ENCODE measurements at places on chromosomes 13 and 19.

- peak; percentile 79 for DNase-seq
Measured at GRCh38 chr13:109152311-109152820, 523.0 kb downstream of the MYO16 start.

DNA sequence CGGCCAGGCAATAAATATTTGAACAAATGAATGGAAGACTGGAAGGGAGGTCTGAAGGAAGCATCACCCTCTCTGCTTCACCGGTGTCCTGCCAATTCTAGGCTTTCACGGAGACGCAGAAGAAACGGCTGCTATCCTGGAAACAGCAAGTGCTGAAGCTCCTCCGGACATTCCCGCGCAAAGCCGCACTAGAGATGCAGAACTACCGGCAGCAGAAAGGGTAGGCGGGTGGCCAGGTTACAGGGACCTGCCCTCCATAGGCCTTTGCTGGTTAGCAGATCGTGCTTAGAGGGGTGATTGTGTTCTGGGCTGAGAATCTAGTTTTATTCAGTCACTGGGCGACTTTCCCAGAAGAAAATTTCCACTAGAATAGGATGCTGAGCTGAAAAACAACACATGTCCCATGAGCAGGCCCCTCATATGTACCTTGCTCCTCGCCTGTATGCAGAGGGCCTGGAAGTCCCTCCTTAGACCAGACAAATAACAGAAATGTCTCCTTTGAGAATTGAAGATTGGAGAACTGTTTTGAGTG is 11.0 kb downstream of the PAF1 start:
- DNase-seq, result no peak

DNA sequence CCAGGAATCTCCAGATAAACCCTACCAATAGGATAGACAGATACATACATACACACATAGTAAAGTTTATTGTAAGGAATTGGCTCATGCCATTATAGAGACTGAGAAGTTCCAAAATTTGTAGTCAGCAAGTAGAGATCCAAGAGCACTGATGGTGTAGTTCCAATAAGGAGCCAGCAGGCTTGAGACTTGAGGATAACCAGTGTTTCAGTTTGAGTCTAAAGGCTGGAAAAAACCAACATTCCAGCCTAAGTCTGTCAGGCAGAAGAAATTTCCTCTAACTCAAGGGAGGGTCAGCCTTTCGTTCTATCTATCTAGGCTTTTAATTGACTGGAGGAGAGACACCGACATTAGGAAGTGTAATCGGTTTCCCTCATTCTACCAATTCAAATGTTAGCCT is 110.2 kb upstream of the TSHZ3 start:
- peak; percentile 23 for DNase-seq

GRCh38 chr13:101875091-101875490 is 422.6 kb downstream of the ITGBL1 start:
- no peak for DNase-seq

DNA sequence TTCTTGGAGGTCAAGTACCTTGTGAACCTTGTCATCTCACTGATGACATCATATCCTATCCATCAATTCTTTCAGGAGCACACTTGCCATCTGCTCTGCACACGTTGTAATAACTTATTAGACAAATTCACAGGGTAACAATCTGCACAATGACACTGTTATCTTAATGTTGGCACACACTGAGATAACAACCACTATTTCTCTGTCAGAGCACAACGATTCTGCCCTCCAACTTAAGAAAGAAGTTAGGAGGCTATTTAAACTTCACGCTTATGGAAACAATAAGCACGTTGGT is 351.3 kb downstream of the DACH1 start:
- DNase-seq, result no peak

- DNase-seq, result no peak
Measured at GRCh38 chr19:32178401-32178800, 167.0 kb upstream of the ZNF507 start.

- DNase-seq, result no peak
Measured at GRCh38 chr19:33343859-33344572, 29.5 kb upstream of the CEBPG start.

DNA sequence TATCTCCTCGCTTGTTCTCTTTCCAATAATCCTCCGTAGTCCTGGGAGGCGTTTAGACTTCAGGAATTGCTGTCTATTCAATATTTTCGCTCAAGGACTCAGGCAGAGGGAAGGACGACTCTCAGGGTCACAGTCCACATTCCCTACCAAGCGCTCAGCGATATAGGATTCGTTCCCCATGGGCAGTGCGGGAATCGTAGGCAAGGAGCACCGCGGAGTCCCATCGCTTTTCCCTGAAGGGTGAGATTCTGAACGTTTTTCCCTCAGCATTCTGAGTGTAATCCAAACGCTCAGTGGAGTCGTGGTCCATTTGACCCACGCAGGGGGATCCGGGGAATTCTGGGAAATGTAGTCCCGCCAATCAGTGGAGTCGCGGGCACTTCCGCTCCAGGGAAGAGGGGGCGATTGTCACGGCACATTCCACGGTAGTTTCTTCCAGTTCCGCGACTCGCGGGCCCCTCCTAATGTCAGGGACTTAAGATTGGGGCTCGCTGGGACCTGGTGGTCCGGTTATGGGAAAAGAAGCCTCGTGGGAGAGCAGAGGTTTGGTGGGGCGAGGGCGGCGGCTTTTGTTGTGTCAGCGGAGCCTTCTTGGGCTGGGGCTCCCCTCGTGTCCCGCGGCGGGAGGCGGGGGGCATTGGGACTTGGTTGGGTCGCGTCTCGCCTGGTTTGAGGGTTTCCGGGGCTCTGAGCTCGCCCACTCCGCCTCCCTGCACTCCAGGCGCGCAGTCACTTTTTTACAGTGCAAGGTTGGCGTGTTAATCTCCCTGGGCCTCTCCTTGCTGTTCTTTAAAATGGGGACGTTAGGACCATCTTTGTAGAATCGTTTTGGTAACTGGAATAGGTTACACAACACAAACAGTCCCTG is at the start of gene ZNF234:
Gene ZNF234 (plus strand): TSS at position 364 of the 868 bp plus-strand sequence. CDS start 3,079 bp downstream, outside the sequence.
- DNase-seq, result peak; percentile 81
